Dermis microvascular lymphatic vessel endothelial cell (primary cell): ENCODE measurements at places on chromosomes 13 and 19.

DNA sequence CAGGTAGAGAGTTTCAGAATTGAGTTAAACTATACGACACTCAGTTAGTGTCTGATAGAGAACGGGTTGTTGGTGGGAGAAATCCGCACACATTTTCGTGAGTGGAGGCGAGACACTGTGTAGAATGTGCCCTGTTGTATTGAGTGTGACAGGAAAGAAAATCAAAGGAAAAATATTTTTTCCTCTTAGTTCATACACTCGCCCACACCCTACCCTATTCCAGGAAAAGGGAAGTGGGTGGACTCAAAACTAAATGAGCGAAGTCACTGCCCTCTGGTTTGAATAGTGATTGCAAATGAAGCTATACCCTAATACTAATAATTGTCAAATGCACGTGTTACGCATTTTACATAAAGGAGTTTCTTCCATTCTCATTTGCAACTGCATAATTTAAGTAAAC, 2.0 kb downstream of the ZNF347 start:
- no peak for DNase-seq

DNA sequence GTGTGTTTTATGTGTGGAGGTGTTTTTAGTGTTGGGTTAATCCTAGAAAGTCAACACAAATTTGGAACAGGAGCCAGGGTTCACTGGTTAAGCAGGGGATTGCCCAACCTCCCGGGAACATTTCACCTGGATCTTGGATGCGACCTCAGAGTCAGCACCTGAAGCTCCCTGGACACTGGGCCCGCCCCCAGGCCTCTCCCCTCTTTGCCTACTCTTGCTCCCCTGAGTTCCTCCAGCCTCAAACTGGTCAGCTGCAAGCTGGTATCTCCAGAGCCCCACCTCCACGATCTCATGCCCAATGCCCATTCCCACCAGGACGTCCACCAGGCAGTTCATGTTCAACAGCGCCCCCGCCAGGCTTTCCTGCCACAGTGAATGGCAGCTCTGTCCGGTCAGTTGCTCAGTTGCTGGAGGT, 9.7 kb downstream of the HSD17B14 start:
- no peak for DNase-seq

GRCh38 chr19:51681286-51681941, 11.7 kb upstream of the SPACA6 start:
- DNase-seq = no peak

- DNase-seq = no peak
Observed at GRCh38 chr19:57052081-57052480, 67.7 kb upstream of the USP29 start.

DNA sequence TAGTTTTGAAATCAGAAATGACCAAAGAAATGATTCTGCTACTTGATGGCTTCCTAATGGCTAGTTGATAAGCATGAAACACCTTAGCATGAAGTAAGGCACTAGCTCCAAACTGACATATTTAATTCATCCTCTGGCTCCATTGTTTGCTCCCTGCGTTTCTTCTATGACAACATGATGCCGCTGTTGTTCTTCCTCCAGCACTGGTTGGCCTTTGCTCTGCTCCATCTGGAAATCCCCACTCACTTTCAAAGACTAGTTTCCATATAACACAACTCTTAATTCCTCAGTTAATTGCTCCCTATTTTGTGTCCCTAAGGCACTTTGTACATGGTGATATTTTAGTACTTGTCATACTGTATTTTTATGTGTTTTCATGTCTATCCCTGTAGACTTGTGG, 151.6 kb downstream of the GPC6 start:
- DNase-seq = no peak

DNA sequence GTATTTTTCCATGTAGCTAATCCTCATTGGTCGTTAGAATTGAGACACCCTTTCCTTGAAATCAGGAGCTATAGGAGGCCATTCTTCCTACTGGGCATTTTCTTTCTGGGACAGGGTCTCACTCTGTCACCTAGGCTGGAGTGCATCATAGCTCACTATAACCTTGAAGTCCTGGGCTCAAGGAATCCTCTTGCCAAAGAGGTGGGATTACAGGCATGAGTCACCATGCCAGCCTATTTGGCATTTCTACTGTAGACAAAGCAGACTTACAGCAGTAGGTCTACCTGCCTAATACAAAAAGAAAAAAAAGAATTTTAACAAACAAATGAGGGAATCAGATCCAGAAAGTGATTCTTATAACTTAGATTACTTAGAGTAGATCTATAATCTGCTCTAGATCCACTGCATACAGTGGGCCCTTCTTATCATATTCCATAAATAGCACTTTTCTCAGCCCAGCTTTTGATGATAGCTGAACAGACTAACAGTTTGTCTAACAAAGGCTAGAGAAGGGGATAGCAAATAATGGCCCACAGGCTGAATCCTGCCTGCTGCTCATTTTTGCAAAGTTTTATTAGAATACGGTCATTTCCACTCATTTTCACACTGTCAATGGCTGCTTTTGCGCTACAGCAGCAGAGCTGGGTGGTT, 36.7 kb upstream of the USPL1 start:
- DNase-seq = no peak

DNA sequence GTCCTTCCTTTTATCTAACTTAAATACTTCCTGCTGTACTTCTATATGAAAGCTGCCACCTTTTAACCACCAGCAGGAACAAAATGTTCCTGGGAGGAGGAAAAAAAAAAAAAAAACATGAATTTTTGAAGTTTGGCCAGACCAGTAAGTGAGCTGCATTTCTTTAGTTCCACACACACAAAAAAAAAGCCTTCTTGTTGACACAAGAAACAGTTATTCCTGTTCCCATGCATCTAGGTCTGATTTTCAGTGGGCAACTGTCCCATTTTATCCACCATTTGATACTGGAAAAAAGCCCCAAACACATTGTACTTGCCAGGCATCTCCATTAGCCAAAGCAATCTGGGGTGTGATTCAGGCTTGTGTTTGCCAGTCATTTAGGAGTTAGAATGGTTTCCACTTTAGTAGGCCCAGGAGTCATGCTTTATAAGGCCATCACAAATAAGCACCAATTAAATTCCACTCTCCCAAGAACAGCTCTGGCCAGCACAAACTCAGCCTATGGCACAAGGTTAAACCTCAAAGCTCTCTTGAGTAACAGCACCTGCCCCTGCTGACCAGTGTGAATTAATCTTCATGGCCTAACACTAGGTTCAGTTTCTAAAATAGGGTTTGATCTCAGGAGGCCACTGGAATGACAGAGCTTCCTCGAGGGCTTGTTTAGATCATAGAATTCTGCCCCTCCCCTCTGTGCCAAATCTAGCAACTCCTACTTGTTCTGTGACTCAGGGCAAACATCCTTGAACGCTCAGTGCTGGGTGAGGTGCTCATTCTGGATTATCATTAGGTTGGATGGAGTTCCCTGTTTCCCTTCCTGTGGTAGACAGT, 67.1 kb downstream of the NUFIP1 start:
- DNase-seq = peak; percentile 66

- DNase-seq = no peak
Observed at GRCh38 chr19:3178973-3179738, 587 bp downstream of the S1PR4 start.

DNA sequence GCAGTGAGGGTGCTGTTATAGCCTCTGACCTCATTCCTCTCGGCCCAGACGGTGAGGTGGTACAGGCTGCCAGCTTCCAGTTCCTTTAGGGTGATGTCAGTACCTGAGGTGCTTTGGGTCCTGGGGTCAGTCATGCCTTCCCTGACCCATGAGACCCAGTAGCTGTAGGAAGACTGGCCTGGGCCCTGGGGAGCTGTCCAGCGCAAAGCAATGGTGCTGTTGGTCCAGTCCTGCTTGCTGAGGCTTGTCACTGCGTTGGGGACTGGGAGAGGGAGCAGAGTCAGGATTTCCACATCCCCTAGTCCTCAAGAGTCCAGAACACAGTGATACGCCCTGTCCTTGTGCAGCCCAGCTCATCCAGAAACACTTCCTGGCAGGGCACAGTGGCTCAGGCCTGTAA, 10.7 kb downstream of the PTPRH start:
- DNase-seq = no peak

- no peak for DNase-seq
Observed at GRCh38 chr19:40133491-40133890, 42.7 kb upstream of the ZNF780A start.

DNA sequence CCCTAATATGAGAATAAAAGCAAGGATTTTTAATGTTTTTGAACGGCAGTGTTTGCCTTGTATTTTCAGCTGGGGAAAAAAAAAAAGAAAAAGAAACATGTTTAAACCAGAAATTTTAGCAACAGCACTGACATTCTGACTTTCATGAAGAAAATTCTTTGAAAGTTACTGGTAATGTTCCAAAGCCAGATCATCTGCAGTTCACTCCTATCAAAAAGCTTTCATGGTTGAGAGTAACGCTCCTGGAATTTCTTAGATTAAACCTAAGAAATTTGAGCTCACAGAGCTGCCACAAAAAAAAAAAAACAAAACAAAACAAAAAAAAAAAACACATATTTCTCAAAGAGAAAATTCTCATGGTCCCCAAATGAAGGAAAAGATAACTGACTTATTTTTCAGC, 1106.7 kb downstream of the EFNB2 start:
- DNase-seq = no peak

- DNase-seq = no peak
Observed at GRCh38 chr13:66926200-66926850, 303.8 kb downstream of the PCDH9 start.

DNA sequence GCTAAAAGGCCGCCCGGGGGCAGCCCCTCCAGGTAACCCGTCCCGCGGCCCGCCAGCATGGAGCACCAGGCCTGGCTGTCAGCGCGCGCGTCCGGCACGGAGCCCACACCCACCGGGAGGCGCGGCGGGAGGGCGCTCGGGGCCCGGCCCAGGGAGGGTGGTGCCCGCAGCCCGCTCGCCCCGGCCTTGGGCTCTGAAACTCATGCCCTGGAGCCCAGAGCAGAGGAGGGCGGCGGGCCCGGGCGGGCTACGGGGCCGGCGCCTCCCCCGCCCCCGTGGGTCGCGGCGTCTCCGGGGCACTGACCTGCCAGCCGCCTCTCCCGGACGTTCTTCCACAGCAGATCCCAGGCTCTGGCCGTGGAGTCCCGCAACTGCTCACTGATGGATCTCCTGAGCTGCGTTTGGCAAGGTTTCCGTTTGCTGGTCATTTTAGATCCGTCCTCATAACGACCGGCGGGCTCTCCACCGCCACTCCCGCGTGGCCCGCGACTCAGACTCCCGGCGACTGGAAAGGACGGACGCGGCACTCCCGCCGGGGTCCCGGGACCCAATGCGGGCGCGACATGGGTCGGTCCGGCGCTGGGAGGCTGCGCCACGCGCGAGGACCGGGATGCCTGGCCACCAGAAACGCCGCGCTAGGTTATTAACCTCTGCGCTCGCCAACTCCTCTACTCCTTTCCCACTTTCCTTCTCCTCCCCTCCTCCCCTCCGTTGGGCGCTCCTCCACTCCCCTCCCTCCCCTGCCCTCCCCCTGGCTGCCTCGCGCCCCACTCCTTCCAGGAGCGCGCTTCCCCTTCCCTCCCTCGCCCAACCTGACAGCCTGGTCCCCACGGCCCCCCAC, 64.7 kb upstream of the STARD13 start:
- no peak for DNase-seq

DNA sequence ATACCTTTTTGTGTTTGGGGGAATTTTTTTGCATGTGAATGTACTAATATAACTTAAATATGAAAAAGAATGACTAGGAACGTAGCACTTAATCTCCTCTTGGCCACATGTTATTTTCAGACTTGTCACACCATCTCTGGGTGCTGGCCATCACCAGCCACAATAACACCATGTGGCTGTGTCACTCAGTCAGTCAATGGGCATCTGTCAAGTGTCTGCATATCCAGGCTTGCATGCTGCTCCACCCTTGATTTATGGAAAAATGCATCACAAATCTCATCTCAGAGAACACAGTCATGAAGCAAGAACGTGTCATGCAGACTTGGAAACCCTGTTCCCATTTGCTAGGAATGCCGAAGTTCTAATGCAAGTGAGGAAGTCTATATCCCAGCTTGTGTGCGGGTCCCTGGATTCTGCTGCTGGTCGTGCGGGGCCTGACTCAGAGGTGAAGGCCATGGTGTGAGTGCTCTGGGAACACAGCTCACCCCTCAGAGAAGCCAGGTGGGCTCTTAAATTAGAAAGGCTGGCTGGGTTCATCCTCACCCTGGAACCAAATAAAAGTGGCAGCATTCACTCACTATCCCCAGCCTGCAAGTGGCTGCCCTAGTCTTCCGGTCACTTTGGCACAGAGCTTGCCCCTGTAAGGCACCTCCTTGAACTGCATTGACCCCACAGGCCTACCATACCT, 53.6 kb upstream of the ARHGEF7 start:
- no peak for DNase-seq

- no peak for DNase-seq
Observed at GRCh38 chr13:113110852-113111315, 5.3 kb downstream of the F7 start.

DNA sequence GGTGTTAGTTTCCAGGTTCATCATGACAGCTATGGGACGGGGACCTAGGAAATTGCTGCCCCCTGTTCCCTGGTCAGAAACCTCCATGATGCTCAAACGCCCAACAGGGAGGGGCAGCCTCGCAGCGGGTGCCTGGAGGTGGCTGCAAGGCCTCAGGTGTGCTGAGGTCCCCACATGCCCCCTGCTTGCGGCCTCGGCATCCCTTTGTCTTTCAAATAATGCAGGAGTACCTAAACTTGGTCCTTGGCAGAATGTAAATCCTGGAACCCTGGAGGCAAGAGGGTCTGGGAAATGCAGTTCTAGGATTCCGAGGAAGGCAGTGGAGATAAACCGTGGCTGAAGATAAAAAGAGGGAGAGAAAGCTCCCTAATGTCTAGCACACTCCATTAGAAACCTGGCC, 52.4 kb downstream of the SKA3 start:
- no peak for DNase-seq

DNA sequence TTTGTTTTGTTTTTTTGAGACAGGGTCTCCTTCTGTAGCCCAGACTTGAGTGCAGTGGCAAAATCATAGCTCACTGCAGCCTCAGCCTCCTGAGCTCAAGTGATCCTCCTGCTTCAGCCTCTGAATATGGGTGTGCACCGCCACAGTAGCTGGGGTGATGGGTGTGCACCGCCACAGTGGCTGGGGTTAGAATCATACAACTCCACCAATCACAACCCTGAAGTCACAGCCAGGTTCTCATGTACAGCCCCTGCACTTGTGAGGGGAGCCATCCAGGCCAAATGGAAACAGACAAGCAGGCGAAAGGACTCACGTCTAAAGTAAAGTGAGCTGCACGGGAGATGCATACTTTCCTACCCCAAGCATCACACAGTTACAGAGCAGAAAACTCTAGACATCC, 63.1 kb upstream of the RANBP3 start:
- no peak for DNase-seq
